ENCODE measurements at places on chromosomes 1 and 21. TPM values are rescaled to one million over a fixed set of nuclear protein-coding genes. Genes with fewer than 3 reads are reported as not detected.

Gene CD1E
- total RNA-seq = not detected

Gene MATN1
- total RNA-seq = 0.54 TPM

Gene MX2
- not detected for total RNA-seq

GRCh38 chr1:70978623-70979022 lies 69.0 kb downstream of the PTGER3 start:
- no peak for DNase-seq

GRCh38 chr21:35965699-35966098 lies 94.6 kb downstream of the SETD4 start:
- no peak for DNase-seq

DNA sequence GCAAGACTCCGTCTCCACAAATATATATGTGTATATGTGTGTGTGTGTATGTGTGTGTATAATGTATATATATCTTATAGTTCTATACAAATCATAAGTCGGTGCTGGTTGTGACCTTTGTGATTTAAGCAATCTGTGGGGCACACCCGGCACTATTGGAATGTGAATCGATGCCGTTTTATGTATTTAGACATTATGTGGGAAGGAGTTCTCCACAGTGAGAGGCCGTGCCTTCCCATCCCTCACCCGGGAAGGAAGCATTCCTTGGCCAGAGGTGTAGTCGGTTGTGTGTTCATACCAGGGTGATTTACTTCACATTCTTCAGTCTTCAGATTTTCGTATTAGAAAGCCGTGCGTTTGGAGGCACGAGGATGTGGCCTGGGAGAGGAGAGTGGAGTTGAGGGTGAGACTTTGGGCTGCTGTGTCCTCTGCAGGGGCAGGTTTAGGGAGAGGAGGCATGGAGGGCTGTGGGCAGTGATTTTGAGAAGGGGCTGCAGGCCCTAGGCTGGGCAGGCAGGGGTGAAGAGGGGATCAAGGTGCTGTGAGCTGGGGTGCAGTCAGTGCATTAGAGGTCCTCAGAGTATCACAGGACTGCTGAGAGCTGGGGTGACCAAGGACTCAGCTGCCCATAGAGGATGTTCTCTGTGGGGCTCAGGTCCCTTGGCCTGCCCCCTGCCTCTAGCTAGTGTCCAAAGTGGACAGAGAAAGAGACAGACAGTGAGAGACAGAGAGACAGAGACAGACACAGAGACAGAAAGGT lies 57.7 kb downstream of the TRIM11 start:
- no peak for DNase-seq

Gene TNFSF4
- 0.57 TPM for total RNA-seq

Gene TMEM50B
- 25.6 TPM for total RNA-seq
